Left lobe of liver (tissue), 2 donors: ENCODE measurements at places on chromosomes 7 and 10. TPM values are rescaled to one million over a fixed set of nuclear protein-coding genes. Genes with fewer than 3 reads are reported as not detected.

Gene ODAD2
- 0.28 TPM for total RNA-seq

Gene GALNT17
- 0.18 TPM for total RNA-seq

Gene CFAP58
- 0.15 TPM for total RNA-seq

Gene PTF1A
- not detected for total RNA-seq

Gene UCMA
- total RNA-seq, result not detected

Gene SLC13A1
- 0.13 TPM for total RNA-seq

Gene PRKG1
- 1.2 TPM for total RNA-seq

Gene ACTL6B
- total RNA-seq, result not detected

Gene GLCCI1
- total RNA-seq, result 4.4 TPM

Gene IFIT1
- total RNA-seq, result 9.6 TPM

Gene DGKB
- total RNA-seq, result 0.33 TPM

Gene UCN3
- total RNA-seq, result not detected
